Activated T-helper 1 cell treated with Interleukin-2 at 50 U/mL for 16 hours (primary cell): ENCODE measurements at places on chromosomes 2 and 18.

GRCh38 chr18:25251068-25251467 is 100.9 kb downstream of the ZNF521 start:
- DNase-seq, result no peak

- no peak for DNase-seq
Measured at GRCh38 chr2:2466534-2466933, 135.5 kb upstream of the MYT1L start.

- no peak for DNase-seq
Measured at GRCh38 chr2:82098617-82099016, 1794.1 kb upstream of the LRRTM1 start.

DNA sequence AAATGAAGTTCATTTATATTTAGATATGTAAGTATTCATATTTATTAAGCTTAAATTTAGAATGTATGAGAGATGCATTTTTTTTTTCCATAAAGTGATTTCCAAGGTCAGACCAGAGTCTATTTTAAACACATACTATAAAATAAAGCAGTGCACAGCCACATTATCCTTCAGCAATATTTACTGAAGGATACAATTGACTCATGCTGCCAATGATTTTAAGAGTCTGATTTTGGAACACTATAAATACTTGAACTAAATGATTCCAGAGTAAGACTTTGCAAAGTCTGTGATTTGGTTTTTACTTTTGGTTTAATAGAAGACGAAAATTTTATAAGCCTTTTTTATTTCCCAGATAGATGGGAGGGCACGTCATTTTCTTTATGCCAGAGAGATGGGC is 107.1 kb downstream of the EPHA4 start:
- no peak for DNase-seq

GRCh38 chr2:179691235-179691634 is 170.2 kb downstream of the ZNF385B start:
- no peak for DNase-seq

GRCh38 chr2:118464546-118465265 is 376.4 kb downstream of the INSIG2 start:
- DNase-seq, result no peak

DNA sequence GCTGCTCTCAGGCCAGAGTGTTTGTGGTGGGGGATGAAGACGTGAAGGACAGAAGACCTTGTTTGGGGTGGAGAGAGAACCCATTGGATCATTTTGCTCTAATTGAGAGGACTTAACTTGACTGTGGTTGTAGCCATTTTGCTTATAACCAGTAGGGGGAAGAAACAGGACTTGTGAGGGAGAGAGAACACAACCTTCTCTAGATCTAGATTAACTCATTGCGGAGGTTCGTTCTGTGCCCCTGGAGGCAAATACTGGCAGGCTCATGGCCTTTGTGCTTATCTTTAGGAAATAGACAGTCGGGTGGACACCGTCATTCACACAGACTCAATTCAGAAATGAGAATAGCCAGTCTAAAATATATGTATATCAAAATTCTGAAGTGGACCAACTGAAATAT is 147.0 kb upstream of the LHCGR start:
- DNase-seq, result no peak

DNA sequence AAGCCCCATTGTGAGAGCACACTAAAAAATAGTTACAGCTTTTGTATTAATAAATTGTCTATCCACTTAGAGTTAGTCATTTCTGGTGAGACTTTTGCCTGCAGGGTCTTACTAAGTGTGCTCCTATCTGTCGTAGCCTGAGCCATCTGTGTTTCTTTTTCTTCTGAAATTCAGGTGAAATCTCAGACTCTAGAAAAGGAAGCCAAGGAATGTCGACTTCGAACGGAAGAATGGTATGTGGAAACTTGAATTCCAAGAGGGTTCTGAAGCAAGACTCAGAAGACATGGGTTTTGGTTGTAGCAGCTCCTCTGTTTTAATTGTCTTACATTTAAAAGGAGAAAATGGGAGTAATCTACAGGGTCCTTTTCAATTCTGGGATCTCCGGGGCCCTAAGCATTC is 70.0 kb upstream of the STON1 start:
- no peak for DNase-seq

DNA sequence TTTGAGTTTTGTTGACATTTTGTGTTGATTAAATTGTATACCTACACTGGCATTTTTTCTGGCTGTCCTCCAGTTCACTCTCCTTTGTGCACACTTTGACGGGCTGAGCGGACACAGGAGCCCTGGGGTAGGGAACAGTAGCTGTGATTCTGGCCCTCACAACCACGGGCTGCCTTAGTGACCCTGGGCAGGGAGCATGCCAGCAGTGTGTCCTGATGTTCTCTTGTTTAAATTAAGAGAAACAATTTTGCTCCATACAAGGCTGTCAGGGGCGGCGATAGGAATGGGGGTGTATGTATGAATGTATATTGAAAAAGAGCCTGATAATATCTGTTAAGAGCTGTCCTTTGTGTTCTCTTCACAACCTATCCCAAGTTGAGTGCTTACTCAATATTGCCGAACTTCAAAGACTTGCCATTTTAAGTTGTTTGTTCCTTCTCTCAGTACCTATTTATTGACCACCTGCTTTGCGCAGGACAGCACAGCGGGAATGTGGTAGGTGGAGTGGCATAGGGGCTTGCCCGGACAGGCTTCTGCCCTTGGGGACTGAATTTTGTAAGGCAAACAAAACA is 103.7 kb upstream of the EML6 start:
- no peak for DNase-seq

DNA sequence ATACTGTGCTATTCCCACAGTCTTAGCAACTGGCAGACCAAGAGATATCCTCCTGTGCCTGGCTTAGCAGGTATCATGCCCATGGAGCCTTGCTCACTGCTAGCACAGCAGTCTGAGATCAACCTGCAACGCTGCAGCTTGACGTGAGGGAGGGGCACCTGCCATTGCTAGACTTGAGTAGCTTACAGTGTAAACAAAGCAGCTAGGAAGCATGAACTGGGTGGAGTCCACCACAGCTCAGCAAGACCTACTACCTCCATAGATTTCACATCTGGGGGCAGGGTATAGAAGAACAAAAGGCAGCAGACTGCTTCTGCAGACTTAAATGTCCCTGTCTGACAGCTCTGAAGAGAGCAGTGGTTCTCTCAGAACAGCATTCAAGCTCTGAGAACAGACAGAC is 74.8 kb downstream of the AKAIN1 start:
- DNase-seq, result no peak

- DNase-seq, result no peak
Measured at GRCh38 chr2:231457101-231457500, 7.2 kb downstream of the NCL start.

DNA sequence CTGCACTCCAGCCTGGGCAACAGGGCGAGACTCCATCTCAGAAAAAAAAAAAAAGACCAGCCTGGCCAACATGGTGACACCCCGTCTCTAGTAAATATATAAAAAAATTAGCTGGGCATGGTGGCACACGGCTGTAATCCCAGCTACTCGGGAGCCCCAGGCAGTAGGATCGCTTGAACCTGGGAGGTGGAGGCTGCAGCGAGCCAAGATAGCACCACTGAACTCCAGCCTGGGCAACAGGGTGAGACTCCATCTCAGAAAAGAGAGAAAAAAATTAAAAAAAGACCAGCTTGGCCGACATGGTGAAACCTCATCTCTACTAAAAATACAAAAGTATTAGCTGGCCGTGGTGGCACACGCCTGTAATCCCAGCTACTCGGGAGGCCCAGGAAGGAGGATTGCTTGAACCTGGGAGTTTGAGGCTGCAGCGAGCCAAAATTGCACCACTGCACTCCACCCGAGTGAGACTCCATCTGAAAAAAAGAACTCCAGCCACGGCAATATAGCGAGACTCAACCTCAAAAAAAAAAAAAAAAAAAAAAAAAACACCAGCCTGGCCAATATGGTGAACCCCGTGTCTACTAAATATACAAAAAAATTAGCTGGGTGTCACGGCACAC is 346.1 kb upstream of the PLGLB2 start:
- DNase-seq, result no peak

DNA sequence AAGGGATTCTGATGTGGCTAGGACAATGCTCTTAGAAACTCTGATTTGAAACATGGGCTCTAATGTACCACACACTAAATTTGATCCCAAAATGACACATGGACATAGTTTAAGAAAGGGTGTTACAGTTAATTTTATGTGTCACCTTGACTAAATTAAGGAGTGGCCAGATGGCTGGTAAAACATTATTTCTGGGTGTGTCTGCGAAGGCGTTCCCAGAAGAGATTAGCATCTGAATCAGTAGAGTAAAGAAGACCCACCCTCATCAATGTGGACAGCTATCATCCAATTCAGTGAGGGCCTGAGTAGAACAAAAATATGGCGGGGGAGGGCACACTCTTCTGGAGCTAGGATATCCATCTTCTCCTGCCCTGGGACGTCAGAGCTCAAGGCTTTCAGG is 283.1 kb upstream of the CHAC2 start:
- DNase-seq, result no peak

GRCh38 chr18:293536-293935 is 25.7 kb upstream of the THOC1 start:
- DNase-seq, result no peak

GRCh38 chr2:110832740-110833139 is 100.4 kb downstream of the ACOXL start:
- DNase-seq, result no peak

- DNase-seq, result no peak
Measured at GRCh38 chr2:176583607-176584006, 314.4 kb downstream of the MTX2 start.

GRCh38 chr2:85728883-85729824 is 24.6 kb upstream of the ATOH8 start:
- peak; percentile 40 for DNase-seq

DNA sequence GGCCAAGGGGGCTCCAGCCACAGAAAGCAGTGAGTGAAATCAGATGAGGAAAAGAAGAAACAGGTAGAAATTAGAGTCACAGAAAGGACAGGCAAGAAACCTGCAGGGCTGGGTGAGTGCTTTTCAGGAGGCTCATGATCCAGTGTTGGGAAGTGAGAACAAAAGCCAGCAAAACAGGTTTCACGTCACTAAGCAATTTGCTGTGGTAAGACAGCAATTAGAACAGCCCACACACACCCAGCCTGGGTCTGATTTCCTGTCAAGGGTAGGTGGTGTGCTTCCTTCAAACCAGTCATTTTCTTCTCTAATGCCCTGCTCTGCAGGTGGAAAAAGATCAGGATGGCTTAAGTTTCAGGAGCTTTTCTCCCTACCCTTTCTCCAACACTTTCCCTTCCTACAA is 52.9 kb upstream of the XDH start:
- DNase-seq, result no peak

- DNase-seq, result no peak
Measured at GRCh38 chr18:46397174-46397573, 259.8 kb downstream of the LOXHD1 start.

DNA sequence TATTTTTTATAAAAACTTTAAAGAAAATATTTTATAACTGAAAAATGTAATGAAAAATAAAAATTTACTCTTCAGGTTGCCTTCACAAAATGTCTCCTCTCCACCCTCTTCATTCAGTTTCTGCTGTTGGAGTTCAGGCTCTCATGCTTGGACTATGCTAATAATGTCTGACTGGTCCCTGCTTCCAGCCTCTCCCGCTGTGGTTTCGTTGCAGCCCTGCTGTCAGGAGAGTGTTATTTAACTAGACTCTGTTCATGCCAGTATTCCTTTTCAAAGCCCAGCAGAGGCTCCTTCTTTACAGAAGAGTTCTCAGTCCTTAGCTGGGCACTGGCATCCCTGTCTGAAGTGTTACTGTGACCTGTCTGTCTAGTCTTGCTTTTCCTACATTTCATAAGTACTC is 40.4 kb downstream of the CLIP4 start:
- no peak for DNase-seq

GRCh38 chr2:198351647-198352046 is 547.3 kb downstream of the PLCL1 start:
- DNase-seq, result no peak

DNA sequence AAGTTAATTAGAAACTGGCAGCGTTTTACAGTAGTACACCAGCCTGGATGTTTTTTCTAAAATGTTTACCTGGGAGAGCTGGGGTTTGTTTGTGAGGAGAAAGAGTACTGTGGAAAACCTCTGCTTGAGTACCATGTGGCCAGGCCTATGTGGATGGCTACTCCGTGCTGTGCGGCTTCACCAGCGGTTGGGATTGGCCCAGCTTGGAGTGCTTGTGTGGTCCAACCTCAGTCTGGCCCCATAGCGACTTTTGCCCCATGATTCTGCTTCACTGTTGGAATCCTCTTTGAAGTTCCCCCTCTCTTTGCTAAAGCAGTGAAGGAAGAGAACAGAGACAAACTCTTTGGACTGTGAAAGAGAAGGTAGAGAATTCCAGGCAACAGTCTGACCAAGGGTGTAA is 15.9 kb downstream of the CD8A start:
- DNase-seq, result no peak

DNA sequence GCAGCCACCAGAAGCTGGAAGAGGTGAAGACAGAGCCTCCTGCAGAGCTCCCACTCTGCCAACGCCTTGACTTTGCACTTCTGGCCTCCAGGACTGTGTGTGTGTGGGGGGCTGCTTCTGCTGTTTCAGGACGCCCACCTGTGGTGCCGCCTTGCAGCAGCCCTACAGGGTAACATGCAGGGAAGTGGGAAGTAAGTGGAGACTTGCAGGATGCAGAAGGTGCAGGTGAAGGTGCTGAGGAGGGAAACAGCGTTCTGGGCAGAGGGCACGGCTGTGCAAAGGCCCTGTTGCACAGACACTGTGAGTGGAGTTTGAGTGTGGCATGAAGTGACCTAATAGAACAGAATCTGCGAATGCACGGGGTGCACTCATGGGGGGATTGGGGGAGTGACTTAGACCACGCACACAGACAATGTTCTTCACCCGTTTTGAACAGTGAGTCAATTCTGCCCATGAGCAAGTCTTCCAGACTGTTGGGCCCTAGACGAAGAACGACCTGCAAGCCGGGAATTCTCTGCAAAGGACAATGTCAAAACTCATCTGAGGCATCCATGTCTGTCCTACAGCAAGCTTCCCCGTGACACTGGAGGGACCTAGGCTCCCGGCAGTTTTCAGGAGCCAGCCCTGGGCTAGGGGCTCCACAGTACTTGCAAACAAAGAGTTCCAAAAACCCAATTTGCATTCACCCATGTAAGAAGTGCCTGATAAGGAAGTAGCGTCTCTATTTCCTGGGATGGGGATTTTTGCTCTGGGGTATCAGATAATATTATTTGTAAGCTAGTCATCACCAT is 19.0 kb downstream of the MBP start:
- DNase-seq, result no peak

- no peak for DNase-seq
Measured at GRCh38 chr18:11861583-11862288, 10.5 kb downstream of the CHMP1B start.

- DNase-seq, result no peak
Measured at GRCh38 chr2:140246957-140247356, 1466.8 kb upstream of the NXPH2 start.

- DNase-seq, result no peak
Measured at GRCh38 chr2:196170606-196171247, 651 bp downstream of the STK17B start.

DNA sequence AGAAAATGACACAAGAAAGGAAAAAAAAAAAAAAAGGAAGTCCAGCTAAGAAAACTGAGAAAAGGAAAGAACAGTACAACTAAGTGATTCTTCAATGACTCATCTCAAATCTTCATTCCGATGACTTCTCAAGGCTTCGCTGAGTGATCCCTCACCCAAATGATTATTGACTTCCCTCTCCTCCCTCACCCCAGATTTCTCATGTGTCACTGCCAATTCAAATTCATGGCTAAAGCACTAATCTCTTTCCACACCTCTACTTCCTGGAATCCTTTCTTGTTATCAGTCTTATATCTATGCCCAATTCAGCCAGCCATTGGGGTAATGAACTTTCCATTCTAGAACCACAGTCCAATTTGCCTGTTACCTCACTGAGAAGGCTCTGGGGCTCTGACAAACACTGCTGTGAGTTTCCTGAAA is 7.2 kb upstream of the ABCB11 start:
- no peak for DNase-seq
